ENCODE measurements at places on chromosomes 3 and 15.

DNA sequence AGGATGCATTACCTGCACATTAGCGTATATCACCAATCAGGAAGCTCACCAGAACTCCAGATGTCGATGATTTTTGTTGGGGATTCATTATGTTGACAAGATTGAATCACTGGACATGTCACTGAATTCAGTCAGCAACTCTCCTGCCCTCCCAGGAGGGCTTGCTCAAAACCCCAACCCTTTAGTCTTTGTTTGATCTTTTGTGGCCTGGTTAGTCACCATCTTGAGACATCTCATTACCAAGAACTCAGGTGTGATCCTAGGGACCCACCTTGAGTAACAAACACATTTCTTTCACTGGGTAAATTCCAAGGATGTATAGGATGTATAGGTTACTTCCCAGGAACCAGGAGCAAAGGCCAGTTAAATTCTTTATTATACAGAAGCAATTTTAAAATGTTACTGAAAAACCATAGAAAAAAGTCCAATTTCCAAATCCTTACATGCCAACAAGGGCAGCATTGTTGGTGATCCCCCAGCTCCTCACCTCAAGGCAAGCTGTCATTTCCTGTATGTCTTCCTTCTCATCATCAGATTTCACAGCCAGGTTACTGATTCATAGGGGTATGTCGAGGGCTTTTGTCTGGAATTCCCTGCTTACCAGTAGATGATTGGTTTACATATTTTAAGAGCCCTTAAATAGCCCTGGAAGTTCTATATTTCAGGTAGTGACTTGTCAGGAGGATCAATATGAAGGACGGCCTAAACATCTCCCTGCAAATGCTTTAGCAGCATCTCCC lies 11.7 kb downstream of the SNRPN start:
- DNase-seq = no peak

DNA sequence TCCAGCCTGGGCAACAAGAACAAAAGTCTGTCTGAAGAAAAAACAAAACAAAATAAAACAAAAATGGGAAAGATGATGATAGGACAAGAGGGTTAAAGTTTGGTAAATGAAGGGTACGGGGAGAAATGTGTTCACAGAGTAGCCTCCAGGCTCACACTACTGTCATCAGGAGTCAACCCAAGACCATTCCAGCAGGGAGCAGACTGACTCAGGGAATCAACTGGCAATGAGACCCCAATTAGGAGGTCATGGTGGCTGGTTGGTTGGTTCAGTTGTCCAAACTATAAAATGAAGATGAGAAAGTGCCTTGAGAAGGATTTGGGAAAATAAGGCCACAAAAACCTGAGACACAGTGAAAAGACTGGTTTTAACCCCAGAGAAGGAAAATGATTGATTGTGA lies 51.8 kb downstream of the KLHL6 start:
- no peak for DNase-seq

- no peak for DNase-seq
Measured at GRCh38 chr3:20648921-20649381, 462.9 kb upstream of the SGO1 start.

GRCh38 chr15:76529911-76530310 lies 193.3 kb downstream of the ISL2 start:
- DNase-seq = no peak

DNA sequence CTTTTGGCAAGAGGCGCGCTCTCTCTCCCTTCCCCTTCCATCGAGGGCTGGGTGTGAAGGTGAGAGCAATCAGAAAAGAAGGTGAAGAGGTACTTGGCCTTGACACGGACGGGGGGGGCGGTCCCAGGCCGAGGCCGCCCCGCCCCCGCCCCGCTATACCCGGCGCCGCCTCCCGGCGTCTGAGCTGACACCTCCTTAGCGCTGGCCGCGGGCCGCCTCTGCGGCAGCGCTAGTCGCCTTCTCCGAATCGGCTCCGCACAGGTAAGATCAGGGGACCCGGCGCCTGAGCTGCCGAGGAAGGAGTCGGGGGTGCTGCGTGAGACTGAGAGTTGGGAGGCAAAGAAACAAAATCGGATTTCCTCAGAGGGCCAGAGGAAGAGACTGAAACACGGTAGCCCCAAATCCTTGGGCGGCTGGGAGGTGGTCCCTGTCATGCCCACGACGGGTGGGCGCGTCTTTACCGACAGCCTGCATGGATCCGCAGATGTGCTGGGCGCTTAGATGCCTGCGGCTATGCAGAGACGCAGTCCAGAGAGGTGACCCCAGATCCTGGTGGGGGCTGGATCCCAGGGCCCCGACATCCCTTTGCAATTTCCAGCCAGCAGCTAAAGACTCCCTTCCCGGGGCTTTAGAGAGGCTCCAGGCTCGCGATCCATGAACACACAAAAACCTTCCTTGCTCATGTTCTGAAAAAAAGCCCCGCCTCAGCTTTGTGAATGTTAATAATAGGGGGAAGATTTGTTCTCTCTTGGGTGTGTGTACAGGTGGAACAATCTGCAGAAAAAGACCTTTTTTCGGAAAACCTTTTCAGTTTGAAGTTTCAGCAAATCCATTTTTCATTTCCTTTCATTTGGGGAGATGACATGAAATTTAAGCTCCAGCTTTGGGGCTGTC lies at the start of gene ENTPD3:
Gene ENTPD3, plus strand, starts transcription at position 184 of the 894 bp plus-strand sequence. CDS start 874 bp downstream, outside the sequence.
- DNase-seq = no peak

DNA sequence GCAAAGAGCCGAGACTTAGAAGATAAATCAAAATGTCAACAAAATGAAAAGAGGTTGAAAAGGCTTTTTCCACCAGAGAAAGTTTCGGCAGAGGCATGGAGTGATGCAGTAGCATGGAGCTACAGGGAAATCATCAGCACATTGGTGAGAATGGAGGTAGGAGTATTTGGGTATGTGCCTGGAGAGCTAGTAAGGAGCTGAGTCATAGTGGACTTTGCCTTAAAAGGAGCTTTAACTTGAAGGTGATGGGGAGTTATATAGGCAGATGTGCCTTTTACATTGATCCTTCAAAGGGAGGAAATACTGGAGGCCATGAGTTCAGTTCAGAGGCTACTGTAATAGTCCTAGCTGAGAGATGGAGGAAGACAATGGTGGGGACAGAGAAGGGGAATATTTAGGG lies 44.3 kb downstream of the IL5RA start:
- DNase-seq = no peak

GRCh38 chr3:158483701-158484235 lies 87.2 kb upstream of the MLF1 start:
- DNase-seq = no peak

- no peak for DNase-seq
Measured at GRCh38 chr3:23720059-23720458, 85.7 kb upstream of the UBE2E1 start.

DNA sequence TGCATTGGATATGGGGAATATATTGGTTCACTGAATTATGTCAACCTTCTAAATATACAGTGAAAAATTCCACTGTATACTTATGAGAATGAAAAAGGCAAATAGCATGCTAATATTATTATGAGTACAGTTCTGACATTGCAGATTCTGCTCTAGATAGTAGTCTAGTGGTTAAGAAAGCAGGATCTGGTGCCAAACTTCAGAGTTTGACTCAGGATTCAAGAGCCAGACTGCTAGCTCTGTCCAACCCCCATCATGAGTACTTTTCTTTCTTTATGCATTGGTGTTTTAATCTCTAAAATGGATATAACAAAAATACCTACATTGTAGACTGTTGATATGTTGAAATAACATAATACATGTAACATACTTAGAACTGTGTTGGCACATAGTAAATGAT lies 57.3 kb upstream of the PLSCR4 start:
- DNase-seq = no peak

- DNase-seq = no peak
Measured at GRCh38 chr3:16102905-16103364, 71.5 kb upstream of the GALNT15 start.

- DNase-seq = no peak
Measured at GRCh38 chr3:66615643-66616301, 115.0 kb upstream of the LRIG1 start.

- no peak for DNase-seq
Measured at GRCh38 chr3:38836561-38836960, 20.5 kb upstream of the SCN10A start.

- DNase-seq = no peak
Measured at GRCh38 chr3:155712008-155712407, 32.9 kb downstream of the PLCH1 start.

- no peak for DNase-seq
Measured at GRCh38 chr15:94168250-94168649, 63.1 kb upstream of the MCTP2 start.

GRCh38 chr3:53702776-53703530 lies 143.3 kb downstream of the CHDH start:
- DNase-seq = no peak

Measured in heart right ventricle (tissue), 16 donors.